ENCODE measurements at places on chromosomes 12 and 14.

- DNase-seq = no peak
These were observed 32.6 kb upstream of the SLC2A13 start for GRCh38 chr12:40138526-40138925.

- DNase-seq = peak; percentile 96
These were observed 13.0 kb downstream of the FGD6 start for GRCh38 chr12:95204141-95204866.

DNA sequence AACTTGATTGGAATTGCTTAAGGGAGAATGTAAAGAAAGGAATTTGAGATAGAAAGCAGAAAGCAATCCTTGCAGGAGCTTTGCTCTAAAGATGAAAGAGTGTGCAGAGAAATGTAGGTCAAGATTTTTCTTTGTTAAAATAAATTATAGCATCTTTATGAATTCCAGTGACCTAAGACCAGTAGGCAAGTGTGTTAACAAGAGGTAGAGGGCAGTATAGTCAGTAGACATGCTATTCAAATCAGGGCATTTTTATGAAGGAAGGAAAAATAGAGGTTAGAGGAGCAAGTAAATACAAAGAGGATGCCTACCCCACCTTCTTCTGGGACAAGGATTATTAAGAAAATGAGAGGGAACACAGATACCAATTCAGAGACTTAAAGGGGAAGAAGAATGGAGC, 148.5 kb downstream of the PLCZ1 start:
- no peak for DNase-seq

DNA sequence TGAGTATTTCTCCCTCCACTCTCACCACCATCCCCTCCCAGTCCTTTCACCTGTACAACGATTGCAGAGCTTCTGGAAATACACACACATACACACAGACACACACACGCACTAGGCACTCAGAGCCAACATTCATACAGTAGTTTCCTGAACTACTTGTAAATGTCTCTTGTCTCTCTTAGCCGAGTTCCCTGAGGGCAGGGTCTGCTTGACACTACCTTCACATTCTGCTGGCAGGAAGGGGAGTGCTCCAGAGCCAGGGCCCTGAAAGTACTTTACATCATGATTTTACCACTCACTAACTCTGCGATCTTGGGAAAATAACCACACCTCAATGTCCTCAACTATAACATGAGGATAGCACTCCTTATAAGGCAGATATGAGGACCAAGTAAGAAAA, 82.7 kb downstream of the GAS2L3 start:
- DNase-seq = no peak

DNA sequence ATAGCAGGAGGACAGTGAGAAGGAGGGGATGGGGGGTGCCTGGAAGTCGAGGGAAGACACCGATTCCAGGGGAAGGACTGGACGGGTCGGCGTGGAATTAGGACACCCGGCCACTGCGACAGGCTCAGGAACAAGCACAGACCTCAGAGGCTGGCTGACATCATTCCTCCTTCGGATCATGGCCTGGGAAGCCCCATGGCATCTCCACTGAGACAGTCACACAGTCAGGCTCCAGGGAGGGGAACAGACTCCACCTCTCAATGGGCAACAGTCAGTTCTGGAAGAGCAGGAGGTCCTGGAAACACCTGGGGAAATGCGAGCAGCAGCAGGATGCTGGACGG, 67.9 kb upstream of the FBRSL1 start:
- no peak for DNase-seq

- DNase-seq = peak; percentile 53
These were observed 29.7 kb downstream of the ZFP36L1 start for GRCh38 chr14:68762953-68763764.

DNA sequence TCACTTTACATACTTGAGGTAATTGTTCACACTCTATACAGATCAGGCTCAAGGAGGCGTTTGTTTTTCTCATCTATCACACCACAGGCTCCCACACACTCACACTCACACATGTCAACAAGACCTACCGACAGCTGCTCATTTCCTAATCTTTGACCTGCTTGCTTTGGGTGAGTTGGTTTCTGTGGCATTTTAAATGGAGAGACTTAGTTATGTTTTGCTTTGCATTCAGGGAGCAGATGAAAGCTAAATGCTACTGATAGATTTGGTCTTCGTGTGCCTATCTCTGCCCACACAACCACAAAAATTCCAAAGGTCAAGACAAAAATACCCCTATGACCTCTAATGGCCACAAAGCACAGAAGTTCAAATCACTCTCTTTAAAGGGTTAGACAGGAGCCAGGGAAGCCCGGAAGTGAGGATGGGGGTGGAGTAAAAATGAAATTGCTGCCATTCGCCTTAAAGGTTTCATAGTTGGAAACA, 203.5 kb upstream of the G2E3 start:
- DNase-seq = no peak

GRCh38 chr12:110669193-110669502, 19.8 kb downstream of the HVCN1 start:
- no peak for DNase-seq

DNA sequence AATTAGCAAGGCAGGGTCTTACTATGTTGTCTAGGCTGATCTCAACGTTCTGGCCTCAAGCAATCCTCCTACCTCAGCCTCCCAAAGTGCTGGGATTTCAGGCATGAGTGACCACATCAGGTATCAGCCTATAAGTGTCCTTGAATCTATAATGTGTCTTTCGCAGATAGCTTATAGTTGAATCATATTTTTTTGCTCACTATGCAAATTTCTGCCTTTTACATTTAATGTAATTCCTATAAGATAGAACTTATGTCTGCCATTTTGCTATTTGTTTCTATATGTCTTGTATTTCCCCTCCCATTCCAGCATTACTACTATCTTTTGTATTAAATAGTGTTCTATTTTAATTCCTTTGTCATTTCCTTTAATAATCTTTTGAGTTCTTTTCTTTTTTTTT, 10.5 kb upstream of the ATF7 start:
- DNase-seq = no peak

- DNase-seq = peak; percentile 50
These were observed 88.9 kb downstream of the SLC2A13 start for GRCh38 chr12:40016980-40017379.

GRCh38 chr12:132493482-132494178, 3.7 kb downstream of the FBRSL1 start:
- DNase-seq = no peak

DNA sequence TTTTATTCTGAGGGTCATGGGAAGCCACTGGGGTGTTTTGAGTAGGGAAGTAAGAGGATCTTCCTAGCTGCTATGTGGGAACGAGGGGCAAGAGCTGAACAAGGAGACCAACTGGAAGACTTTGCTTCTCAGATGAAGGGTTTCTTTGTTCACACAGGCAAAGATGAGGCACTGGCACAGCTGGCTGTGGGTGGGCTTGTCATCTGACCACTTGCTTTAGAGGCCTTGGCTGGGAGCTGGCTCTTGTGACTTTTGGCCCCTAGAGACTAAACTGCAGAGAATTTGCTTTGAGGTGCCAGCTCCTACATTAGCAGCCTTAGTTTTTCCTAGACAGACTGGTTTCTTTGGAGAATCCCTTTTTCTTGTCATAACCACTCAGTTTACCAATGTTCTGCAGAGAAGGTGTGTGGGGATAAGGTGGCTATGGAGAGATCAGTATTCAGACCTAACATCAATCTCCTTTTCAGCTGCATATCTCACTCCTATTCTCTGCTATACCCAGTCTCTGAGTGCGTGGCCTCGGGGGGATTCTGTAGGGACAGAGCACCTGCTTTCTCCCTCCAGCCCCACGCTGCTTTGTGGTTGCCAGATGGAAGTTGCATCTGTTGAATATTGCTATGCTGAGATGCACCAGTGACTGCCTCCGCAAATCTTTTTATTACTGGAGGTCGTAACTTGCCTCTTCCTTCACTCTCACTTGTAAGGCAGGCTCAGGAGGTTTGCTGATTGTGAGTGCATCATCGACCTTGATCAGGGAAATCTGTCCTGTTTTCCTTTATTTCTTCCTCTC, 12.7 kb downstream of the PPP2R5C start:
- no peak for DNase-seq

- no peak for DNase-seq
These were observed 387.2 kb downstream of the BMP4 start for GRCh38 chr14:53569446-53569845.

GRCh38 chr14:73714656-73715081, 485 bp upstream of the PNMA1 start:
- peak; percentile 26 for DNase-seq

DNA sequence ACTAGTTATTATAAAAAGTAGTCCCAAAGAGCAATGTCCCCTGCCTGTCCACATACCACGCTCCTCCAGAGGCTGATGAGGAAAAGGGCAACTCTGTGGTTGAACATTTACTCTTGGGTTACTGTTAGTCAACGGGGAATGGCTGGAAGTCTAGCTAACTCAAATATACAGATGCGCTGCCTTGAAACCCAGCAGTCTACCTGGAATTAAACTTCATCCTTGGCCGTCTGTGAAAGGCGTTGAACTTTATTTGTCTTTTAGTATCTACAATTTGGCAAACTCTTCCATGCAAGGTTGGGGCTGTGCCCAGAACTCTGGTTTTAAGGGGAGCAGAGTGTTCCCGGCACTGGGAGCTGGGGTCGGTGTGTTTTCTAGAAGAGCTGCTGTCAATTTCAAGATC, 3.9 kb upstream of the MEG3 start:
- no peak for DNase-seq

DNA sequence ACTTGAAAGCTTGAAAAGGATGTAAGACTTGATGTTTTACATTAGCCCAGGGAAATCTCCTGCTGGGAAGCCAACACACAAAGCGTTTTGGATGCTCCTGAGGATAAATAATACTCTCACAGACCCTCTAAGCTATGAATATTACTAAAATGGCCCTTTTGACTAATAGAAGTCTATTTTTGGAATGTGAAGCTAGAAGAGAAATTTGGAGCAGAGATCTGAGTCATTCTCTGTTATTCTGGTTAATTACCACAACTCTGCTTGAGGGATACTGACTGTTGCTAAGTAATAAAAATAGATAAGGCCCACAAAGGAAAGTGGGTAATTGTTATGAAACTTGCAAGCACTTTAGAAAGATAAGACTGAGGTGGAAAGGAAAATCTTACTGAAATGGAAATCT, 346.2 kb upstream of the STXBP6 start:
- peak; percentile 39 for DNase-seq

Measured in fibroblast of skin of right biceps (primary cell).